Osteoblast (primary cell): ENCODE measurements at places on chromosomes 7 and 10. TPM values are rescaled to one million over a fixed set of nuclear protein-coding genes. Genes with fewer than 3 reads are reported as not detected.

Gene CBX3
- 136 and 142 TPM in 2 replicates for total RNA-seq

Gene ABCB4
- under 0.01 and 0.36 TPM in 2 replicates for total RNA-seq

Gene FGFR2
- 9.7 and 13.8 TPM in 2 replicates for total RNA-seq

Gene CTAGE4
- 0.36 and 2.4 TPM in 2 replicates for total RNA-seq

Gene OR2A12
- not detected in 2 replicates for total RNA-seq

Gene NAT16
- not detected in 2 replicates for total RNA-seq

Gene EBF3
- total RNA-seq: 31.8 and 35.4 TPM in 2 replicates

Gene CCDC172
- not detected in 2 replicates for total RNA-seq

Gene CHN2
- under 0.01 TPM in 1 of 2 replicates, not detected in the other for total RNA-seq

Gene FANK1
- total RNA-seq: 8.3 and 8.5 TPM in 2 replicates

Gene PLXNA4
- 4.3 and 6.5 TPM in 2 replicates for total RNA-seq

Gene IFIT5
- total RNA-seq: 30.4 and 39.1 TPM in 2 replicates

Gene CFAP69
- total RNA-seq: 5.4 and 8.8 TPM in 2 replicates

Gene TEX36
- total RNA-seq: not detected in 2 replicates

Gene OPN1SW
- total RNA-seq: not detected in 2 replicates

Gene GALNT11
- 42.7 and 51.3 TPM in 2 replicates for total RNA-seq

Gene ACSL5
- total RNA-seq: 5.1 and 8.0 TPM in 2 replicates

Gene LBX1
- not detected in 2 replicates for total RNA-seq

Gene ITPRID1
- not detected in 2 replicates for total RNA-seq

Gene GRID2IP
- total RNA-seq: under 0.01 TPM in 1 of 2 replicates, not detected in the other

Gene CNPY1
- not detected in 2 replicates for total RNA-seq

Gene TUBGCP2
- 60.8 and 63.6 TPM in 2 replicates for total RNA-seq

Gene CYP3A4
- total RNA-seq: not detected in 2 replicates

Gene TSPAN12
- 0.59 and 1.8 TPM in 2 replicates for total RNA-seq

Gene KCP
- 0.88 and 1.1 TPM in 2 replicates for total RNA-seq

Gene NKX6-2
- not detected in 2 replicates for total RNA-seq

Gene PMPCB
- total RNA-seq: 79.6 and 83.4 TPM in 2 replicates

Gene BHLHA15
- not detected in 2 replicates for total RNA-seq
